ENCODE measurements at places on chromosomes 12 and 14.

DNA sequence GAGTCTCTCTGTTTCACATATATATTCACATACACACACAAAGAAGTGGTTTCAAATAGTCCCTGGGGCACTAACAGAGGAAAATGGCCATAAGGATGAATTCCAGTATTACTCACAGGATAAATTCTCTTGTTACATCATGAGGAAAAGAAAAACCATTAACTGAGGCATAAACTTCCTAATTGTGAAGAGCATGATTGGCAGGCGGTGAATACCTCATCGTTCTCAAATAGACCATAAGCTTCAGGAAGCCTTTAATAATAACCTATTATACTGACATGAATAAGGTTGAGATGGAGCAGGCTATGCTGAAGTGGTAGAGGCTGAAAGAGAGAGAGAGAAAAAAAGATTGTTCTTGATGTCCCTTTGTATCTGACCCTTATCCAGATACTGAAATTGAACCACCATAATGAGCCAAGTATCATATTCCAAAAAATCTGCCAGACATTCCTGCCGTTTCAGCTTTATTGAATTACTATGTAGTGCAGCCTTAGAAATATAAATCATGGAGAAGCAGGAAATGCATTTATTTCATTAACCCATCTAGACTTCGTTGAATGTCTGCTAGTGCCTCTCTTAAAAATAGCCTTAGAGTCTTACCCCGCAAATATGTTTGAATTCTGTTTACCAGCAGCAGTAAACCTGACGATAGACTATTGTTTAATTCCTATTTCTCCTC, 86.8 kb downstream of the NUAK1 start:
- DNase-seq: no peak

DNA sequence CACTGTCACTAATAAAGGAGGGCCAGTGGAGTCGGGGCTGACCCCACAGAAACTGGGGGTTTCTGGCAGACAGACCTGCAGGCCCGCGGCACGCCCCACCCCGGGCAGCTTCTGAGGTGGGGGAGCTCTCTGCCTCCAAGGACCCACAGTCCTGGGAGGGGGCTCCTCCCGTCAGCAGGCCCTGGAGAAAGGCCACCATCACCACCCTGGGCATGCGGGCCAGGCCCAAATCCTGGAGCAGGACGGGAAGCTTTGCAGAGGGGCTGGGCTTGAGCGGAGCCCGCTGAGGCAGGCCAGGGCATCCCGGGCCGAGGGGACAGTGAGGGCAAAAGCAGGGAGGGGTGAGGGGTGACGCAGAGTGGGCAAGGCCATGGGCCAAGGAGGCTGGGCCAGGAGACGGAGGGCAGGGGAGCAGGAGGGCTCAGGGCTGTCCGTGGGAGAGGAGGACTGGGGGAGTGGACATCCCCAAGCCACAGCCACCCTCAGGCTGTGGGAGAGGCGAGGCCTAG, 11.1 kb upstream of the GPR132 start:
- DNase-seq: no peak

GRCh38 chr12:95218150-95219133, 835 bp downstream of the VEZT start:
- no peak for DNase-seq

DNA sequence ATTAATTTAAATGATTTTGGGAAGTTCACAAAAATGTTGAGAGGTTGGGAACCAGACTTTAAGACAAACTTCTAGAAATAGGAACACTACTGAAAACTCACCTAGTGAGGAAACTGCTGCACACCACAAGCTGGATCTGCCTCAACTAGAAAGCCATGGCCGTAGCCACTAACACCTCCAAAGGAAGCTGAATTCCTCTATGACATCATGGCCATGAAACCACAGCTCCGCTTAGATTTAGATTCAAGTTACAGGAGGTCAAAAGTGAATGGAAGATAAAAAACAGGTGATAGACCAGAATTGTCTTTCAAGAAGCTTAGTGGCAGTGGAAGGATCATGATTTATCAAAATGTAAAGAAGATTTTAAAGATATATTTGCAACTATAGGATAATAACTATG, 208.8 kb upstream of the ALG10 start:
- DNase-seq: no peak
